ENCODE measurements at places on chromosomes 11 and 22.
A peak's percentile ranks its signal among the peaks of the same experiment; 100 is the strongest.

- peak; percentile 12 for DNase-seq
Observed at GRCh38 chr22:39946503-39947219, 13.5 kb upstream of the TMA7B start.

DNA sequence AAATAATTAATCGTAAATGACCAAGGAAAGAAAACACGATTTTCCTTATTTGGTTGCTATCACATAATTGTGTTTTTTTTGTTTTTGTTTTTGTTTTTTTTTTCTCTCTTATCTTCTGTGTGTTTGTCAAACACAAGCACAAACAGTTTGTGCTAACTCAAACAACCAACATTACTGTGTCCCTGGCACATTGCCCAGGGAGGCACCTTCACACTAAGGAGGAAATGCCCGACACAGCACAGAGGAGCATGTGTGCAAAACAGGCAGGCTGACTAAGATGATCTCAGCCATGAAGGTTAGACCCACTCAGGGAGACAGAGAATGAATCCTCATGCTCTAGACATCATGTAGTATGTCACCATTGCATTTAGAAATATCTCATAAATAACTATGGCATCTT lies 130.1 kb downstream of the SOX6 start:
- no peak for DNase-seq

GRCh38 chr11:128890543-128891368 lies at the start of gene KCNJ5:
KCNJ5 (plus strand) TSS chr11:128891356; CDS start chr11:128911274, 19,918 bp downstream.
- DNase-seq, result peak; percentile 37

- no peak for DNase-seq
Observed at GRCh38 chr11:109612496-109612895, 190.5 kb downstream of the C11orf87 start.

DNA sequence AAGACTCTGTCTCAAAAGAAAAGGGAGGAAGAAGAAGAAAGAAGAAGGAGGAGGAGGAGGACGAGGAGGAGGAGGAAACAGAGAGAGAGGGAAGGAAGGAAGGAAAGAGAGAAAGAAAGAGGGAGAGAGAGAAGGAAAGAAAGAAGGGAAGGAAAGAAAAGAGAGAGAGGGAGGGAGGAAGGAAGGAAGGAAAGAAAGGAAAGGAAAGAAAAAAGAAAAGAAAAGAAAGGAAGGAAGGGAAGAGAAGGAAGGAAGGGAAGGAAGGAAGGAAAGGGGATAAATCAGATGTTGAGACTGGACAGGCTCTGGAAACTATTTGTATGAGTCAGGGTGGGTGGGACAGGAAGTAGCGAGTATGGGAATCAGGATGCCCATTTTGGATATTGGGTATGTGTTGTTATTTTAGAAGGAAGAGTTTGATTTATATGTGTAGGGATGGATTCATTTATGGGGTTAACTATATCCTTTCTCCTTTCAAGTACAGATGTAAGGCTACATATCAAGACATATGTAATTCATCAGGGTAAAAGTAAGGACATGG lies 6.0 kb upstream of the RPL3 start:
- no peak for DNase-seq

GRCh38 chr11:362642-363442 lies 6.5 kb upstream of the B4GALNT4 start:
- DNase-seq, result no peak

DNA sequence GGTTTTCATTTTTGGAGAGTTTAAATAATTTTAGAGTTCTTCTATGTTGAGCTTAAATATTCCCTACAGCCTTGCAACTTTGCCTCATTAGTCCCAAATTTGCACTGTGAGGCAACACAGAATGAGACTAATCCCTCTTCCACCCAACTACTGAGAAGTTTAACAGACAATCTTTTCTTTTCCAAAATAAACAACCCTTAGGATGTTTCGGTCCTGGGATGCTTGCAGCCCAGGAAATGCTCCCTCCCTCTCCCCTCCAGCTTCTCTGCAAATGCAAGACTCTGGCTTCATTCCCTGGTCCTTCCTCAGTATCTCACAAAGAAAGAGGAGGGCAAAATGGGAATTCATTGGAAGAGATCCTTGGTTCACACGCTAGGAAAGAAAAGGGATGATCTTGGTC lies 222.5 kb downstream of the ST3GAL4 start:
- no peak for DNase-seq

Measured in head of caudate nucleus (tissue), 42 donors.